ENCODE measurements at places on chromosomes 12 and 14. TPM values are rescaled to one million over a fixed set of nuclear protein-coding genes. Genes with fewer than 3 reads are reported as not detected.
A peak's percentile ranks its signal among the peaks of the same experiment; 100 is the strongest.

GRCh38 chr14:68786491-68787091 lies 6.3 kb downstream of the ZFP36L1 start:
- peaks cover 75% of the 10 kb centered on the region for H3K4me1 ChIP-seq
- no peaks in the 10 kb centered on the region for H3K27me3 ChIP-seq
- H3K36me3 ChIP-seq, result peaks cover 56% of the 10 kb centered on the region
- peak overlapping the region; percentile 88 for H3K27ac ChIP-seq
- peak overlapping the region; percentile 80 for H3K4me3 ChIP-seq

DNA sequence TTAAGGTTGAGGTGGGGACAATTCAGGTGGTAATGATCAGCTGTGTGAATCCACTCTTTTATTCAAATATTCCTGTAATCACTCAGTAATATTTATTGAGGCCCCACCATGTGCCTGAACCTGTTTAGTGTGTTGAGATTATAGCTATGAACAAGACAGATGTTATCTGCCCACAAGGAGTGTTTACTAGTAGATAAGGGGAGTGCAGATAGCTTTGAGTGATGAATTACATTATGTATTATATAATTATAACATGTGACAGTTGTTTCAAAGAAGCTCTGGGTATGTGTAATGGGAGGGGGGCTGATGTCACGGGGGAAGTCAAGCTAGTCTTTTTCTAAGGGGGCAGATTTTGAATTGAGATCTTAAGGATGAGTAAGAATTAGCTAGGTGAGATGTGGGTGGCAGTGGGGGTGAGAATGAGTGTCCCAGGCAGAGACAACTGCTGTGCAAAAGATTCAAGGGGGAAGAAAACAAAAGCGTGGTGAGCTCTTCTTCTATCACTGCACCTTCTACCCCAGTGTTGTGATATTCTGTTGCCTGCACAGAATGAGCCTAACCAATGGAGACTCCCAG lies 21.3 kb upstream of the SRRM4 start:
- no peak overlapping the region for H3K4me3 ChIP-seq
- H3K36me3 ChIP-seq, result no peaks in the 10 kb centered on the region
- DNase-seq, result no peak
- H3K27me3 ChIP-seq, result no peaks in the 10 kb centered on the region

Gene ZFP36L1
- 106 TPM for total RNA-seq

Gene MIP
- not detected for total RNA-seq

DNA sequence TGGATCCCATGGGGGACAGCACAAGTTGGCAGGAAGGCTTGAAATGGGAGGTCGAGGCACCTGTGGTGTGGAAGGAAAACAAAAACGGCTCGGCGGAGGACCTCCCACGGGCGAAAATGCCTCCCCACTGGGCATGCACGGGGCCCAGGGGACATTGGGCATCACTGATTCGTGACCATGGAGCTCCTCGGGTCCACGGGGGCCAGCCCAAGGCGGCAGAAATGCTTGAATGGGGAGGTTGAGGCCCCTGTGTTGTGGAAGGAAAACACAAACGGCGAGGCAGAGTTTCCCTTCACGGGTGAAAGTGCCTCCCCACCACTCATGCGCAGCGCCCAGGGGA lies 376.0 kb downstream of the ALG10 start:
- H3K36me3 ChIP-seq, result no peaks in the 10 kb centered on the region
- H3K27me3 ChIP-seq, result no peaks in the 10 kb centered on the region
- DNase-seq, result no peak
- no peak overlapping the region for H3K27ac ChIP-seq

DNA sequence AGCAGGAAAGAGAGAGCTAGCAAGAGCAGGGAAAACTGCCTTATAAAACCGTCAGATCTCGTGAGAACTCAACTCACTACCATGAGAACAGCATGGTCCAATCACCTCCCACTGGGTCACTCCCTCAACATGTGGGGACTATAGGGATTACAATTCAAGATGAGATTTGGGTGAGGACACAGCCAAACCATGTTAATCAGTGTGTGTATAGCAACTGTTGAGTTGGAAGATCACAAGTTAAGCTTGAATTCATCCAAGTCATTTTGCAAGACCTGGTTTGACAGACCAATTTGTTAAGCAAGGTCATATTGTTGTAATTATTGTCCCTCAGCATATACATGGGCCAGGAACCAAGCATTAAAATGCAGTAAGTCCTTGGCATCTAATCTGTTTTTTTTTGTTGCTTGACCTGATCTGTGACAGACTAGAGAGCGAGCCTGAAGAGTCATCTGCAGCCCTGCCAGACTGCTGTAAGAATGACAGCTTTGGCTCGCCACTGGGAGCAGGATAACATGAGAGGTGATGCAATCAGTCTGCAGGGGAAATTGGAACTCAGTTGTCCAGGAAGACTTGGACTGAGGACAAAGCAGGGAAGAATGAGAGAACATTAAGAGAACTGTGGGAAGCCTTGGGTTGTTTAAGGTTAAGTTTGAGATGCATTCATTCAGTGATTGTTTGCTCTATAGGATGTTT lies 297.6 kb upstream of the SEL1L start:
- no peaks in the 10 kb centered on the region for H3K36me3 ChIP-seq
- no peak for DNase-seq
- no peaks in the 10 kb centered on the region for H3K4me1 ChIP-seq
- no peaks in the 10 kb centered on the region for H3K27me3 ChIP-seq
- H3K4me3 ChIP-seq, result no peak overlapping the region

Gene CLEC4C
- not detected for total RNA-seq

Gene FAR2
- total RNA-seq, result 5.2 TPM

Gene E2F7
- 20.0 TPM for total RNA-seq

Gene TAS2R50
- total RNA-seq, result 0.56 TPM

GRCh38 chr12:88793096-88793495 lies 212.8 kb upstream of the KITLG start:
- H3K27ac ChIP-seq, result no peak overlapping the region
- H3K4me1 ChIP-seq, result no peaks in the 10 kb centered on the region
- H3K27me3 ChIP-seq, result no peaks in the 10 kb centered on the region
- no peak for DNase-seq

Gene SYNDIG1L
- total RNA-seq, result not detected

GRCh38 chr12:95790033-95790916 lies at the start of gene NTN4:
TSS of gene NTN4 (minus strand) at chr12:95790764. CDS start at chr12:95790309, 455 bp downstream.
- H3K36me3 ChIP-seq, result no peaks in the 10 kb centered on the region
- H3K27ac ChIP-seq, result no peak within 1 kb of the TSS
- H3K4me1 ChIP-seq, result peaks cover 10% of the 10 kb centered on the region
- peak within 1 kb of the TSS; percentile 84 for H3K4me3 ChIP-seq

Gene KRT82
- total RNA-seq, result not detected

DNA sequence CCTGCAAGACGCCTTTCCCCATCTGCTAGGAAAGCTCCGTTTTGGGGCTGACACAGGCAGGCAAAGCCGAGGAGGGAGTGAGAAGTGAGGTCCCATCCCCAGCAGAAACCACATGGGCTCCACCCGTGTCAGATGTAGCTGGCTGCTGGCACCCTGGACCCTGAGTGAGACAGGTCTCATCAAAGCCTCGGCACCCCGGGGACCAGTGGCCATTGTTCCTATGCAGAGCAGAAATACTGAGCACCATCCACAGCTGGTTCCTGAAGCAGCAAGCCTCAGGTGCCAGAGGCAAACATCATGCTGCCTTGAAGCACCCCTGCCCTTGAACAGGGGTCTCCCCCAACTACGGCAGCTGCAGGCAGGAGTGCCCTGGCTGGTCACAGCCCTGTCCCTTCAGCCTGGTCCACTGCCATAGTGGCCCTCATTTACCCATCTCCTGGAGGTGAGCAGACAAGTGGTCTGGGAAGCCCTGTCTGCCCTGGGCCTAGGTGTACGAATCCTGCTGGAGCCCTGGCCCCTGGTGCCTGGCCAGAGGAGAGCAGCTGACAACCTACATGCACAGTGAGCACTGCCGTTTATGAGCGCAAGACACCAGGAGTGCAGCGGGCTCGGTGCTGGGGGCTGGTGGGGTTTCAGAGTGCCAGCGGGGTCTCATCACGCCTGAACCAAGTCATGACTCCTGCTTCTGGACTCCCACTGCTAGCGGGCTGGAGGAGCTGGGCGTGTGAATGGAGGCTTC lies 289.8 kb upstream of the RTL1 start:
- H3K27me3 ChIP-seq, result no peaks in the 10 kb centered on the region
- no peaks in the 10 kb centered on the region for H3K4me1 ChIP-seq
- H3K27ac ChIP-seq, result no peak overlapping the region
- no peak overlapping the region for H3K4me3 ChIP-seq

DNA sequence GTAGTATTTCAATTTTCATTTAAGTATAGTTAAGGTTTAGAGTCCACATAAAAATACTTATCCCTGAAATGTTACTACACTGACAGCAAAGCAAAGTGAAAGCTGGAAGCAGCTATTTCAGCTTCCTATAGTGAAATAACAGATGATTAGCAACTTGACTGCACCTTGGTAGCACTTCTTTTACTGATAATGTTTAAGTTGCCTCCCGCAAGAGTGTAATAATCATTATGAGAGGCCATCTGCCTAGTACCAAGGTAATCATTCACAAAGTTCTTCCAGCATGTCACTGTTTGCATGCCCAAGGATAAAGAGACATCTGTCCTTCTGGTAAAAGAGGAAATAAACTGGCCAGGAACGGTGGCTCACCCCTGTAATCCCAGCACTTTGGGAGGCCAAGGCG lies 69.8 kb downstream of the LIN7A start:
- H3K4me1 ChIP-seq, result no peaks in the 10 kb centered on the region
- H3K27me3 ChIP-seq, result no peaks in the 10 kb centered on the region
- no peak overlapping the region for H3K4me3 ChIP-seq
- H3K27ac ChIP-seq, result no peak overlapping the region

GRCh38 chr14:36256126-36256801 lies 64.2 kb downstream of the MBIP start:
- peaks cover 19% of the 10 kb centered on the region for H3K27me3 ChIP-seq
- no peak overlapping the region for H3K27ac ChIP-seq
- no peaks in the 10 kb centered on the region for H3K4me1 ChIP-seq
- H3K4me3 ChIP-seq, result no peak overlapping the region

DNA sequence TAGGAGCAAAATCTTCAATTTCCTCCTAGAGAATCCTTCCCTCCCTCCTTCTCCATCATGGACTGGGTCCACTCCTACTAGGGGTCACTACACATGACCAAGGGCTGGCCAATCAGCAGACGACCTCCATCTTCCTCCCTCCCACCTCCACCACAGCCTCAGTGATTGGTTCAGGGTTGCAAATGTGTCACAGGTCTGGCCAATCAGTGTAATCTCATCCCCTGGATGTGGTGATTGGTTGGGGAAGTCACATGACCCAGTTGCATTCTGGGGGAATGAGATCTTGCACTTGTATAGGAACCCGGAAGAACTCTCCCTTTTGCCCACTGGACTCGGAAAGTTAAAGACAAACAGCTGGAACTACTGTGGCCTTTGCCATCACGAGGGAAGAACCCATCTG lies 169.2 kb downstream of the PIWIL1 start:
- no peaks in the 10 kb centered on the region for H3K27me3 ChIP-seq
- no peaks in the 10 kb centered on the region for H3K36me3 ChIP-seq
- no peak overlapping the region for H3K4me3 ChIP-seq
- DNase-seq, result no peak

Gene MRPS35
- 58.1 TPM for total RNA-seq

- H3K4me3 ChIP-seq, result peak overlapping the region; percentile 83
- H3K36me3 ChIP-seq, result peaks cover 5% of the 10 kb centered on the region
- peak; percentile 89 for DNase-seq
- H3K27ac ChIP-seq, result peak overlapping the region; percentile 93
- peaks cover 36% of the 10 kb centered on the region for H3K4me1 ChIP-seq
Measured at GRCh38 chr12:53324113-53324778, 2.8 kb upstream of the AAAS start.

- H3K27ac ChIP-seq, result no peak overlapping the region
- H3K27me3 ChIP-seq, result peaks cover 2% of the 10 kb centered on the region
- H3K36me3 ChIP-seq, result no peaks in the 10 kb centered on the region
Measured at GRCh38 chr12:121388421-121388981, 11.4 kb upstream of the RNF34 start.

GRCh38 chr12:129296671-129297070 lies 443.4 kb downstream of the GLT1D1 start:
- no peak overlapping the region for H3K27ac ChIP-seq
- no peak for DNase-seq
- H3K4me1 ChIP-seq, result no peaks in the 10 kb centered on the region

Gene TSPAN19
- not detected for total RNA-seq

GRCh38 chr14:71604231-71604630 lies 328.0 kb upstream of the RGS6 start:
- H3K4me3 ChIP-seq, result no peak overlapping the region
- H3K27ac ChIP-seq, result no peak overlapping the region

- no peak overlapping the region for H3K4me3 ChIP-seq
- H3K36me3 ChIP-seq, result no peaks in the 10 kb centered on the region
- DNase-seq, result no peak
- no peaks in the 10 kb centered on the region for H3K27me3 ChIP-seq
Measured at GRCh38 chr12:118498171-118498570, 121.8 kb downstream of the SUDS3 start.

DNA sequence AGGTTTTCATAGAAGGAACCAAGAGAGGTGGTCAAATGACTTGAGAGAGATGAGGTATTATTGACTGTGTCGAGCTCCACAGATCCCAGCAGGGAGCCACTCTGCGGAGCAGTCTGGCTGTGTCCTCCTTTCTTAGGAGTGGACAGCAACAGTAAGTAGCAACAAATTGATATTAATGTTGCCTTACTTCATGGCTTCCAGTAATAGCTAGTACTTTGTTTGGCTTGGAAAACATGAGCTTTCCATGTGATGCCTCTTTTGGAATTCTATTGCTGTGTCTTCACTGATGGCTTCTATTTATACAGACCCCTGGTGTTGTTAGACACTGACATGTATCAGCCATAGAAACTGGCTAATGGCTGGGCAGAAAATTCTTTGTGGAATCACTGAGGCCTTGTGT lies 531.2 kb upstream of the CCDC196 start:
- H3K27me3 ChIP-seq, result peaks cover 2% of the 10 kb centered on the region
- no peak for DNase-seq
- peaks cover 24% of the 10 kb centered on the region for H3K4me1 ChIP-seq
- no peaks in the 10 kb centered on the region for H3K36me3 ChIP-seq

- no peaks in the 10 kb centered on the region for H3K36me3 ChIP-seq
- DNase-seq, result no peak
- no peaks in the 10 kb centered on the region for H3K4me1 ChIP-seq
- no peak overlapping the region for H3K4me3 ChIP-seq
- H3K27me3 ChIP-seq, result peaks cover 4% of the 10 kb centered on the region
Measured at GRCh38 chr12:58346032-58346632, 404.8 kb downstream of the ATP23 start.

Gene EXOC5
- 80.5 TPM for total RNA-seq

- no peak overlapping the region for H3K4me3 ChIP-seq
- no peak for DNase-seq
- H3K27me3 ChIP-seq, result peaks cover 3% of the 10 kb centered on the region
- H3K4me1 ChIP-seq, result no peaks in the 10 kb centered on the region
Measured at GRCh38 chr12:25794571-25794970, 163.9 kb upstream of the RASSF8 start.

- H3K27ac ChIP-seq, result no peak overlapping the region
- no peaks in the 10 kb centered on the region for H3K36me3 ChIP-seq
- peaks cover 10% of the 10 kb centered on the region for H3K4me1 ChIP-seq
- DNase-seq, result no peak
Measured at GRCh38 chr12:68468036-68468435, 135.9 kb upstream of the MDM1 start.

- DNase-seq, result no peak
- no peak overlapping the region for H3K27ac ChIP-seq
- H3K36me3 ChIP-seq, result no peaks in the 10 kb centered on the region
- H3K27me3 ChIP-seq, result peaks cover 10% of the 10 kb centered on the region
- no peak overlapping the region for H3K4me3 ChIP-seq
Measured at GRCh38 chr12:94590428-94590827, 59.9 kb downstream of the TMCC3 start.

Gene ERP27
- total RNA-seq, result 1.5 TPM
